ENCODE measurements at places on chromosomes 16 and 17.

- no peak for DNase-seq
Observed at GRCh38 chr16:4142268-4142667, 26.0 kb upstream of the ADCY9 start.

- DNase-seq = no peak
Observed at GRCh38 chr17:78041386-78042179, 83.1 kb downstream of the TNRC6C start.

GRCh38 chr17:57956291-57957119 is 1.3 kb upstream of the CUEDC1 start:
- DNase-seq = peak; percentile 30

GRCh38 chr17:77471984-77472461 is 331.3 kb downstream of the SEC14L1 start:
- DNase-seq = no peak

- no peak for DNase-seq
Observed at GRCh38 chr16:81451753-81452680, 7.4 kb downstream of the CMIP start.

DNA sequence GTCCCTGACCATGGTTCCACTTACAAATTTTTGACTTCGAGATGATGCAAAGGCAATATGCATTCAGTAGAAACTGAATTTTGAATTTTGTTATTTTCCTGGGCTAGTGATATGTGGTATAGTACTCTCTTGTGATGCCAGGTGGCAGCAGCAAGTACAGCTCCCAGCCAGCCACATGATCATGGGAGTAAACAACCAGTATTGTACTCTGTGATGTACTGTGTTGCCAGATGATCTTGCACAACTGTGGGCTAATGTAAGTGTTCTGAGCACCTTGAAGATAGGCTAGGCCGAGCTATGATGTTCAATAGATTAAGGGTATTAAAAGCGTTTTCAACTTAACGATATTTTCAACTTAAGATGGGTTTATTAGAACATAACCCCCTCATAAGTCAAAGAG is 250.8 kb downstream of the STX8 start:
- no peak for DNase-seq

- DNase-seq = no peak
Observed at GRCh38 chr16:23027386-23027785, 121.9 kb downstream of the USP31 start.

DNA sequence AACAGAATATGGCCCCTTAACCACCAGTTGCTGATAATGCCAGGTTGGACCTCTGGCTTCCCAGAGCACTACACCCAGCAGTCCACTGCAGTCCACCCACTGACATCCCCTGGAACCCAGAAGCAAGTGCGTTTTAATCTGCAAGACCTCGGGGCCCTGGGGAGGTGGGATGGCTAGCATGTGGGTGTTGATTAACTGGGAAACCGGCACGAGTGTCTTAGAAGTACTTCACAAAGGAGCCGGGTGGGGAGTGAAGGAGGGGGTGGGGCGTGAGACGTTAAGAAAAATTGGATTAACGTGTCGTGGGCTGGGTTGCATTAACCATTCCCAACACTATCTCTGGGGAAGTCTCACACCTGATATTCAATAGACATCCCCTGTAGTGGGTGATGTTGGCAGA is 6.1 kb upstream of the HIC1 start:
- DNase-seq = no peak
